ENCODE measurements at places on chromosomes 13 and 19.

GRCh38 chr13:109119896-109120295 is 490.5 kb downstream of the MYO16 start:
- DNase-seq: peak; percentile 39

- DNase-seq: no peak
These were observed 100.9 kb downstream of the NDFIP2 start for GRCh38 chr13:79581870-79582315.

- no peak for DNase-seq
These were observed 993.9 kb downstream of the EFNB2 start for GRCh38 chr13:105541565-105541964.

DNA sequence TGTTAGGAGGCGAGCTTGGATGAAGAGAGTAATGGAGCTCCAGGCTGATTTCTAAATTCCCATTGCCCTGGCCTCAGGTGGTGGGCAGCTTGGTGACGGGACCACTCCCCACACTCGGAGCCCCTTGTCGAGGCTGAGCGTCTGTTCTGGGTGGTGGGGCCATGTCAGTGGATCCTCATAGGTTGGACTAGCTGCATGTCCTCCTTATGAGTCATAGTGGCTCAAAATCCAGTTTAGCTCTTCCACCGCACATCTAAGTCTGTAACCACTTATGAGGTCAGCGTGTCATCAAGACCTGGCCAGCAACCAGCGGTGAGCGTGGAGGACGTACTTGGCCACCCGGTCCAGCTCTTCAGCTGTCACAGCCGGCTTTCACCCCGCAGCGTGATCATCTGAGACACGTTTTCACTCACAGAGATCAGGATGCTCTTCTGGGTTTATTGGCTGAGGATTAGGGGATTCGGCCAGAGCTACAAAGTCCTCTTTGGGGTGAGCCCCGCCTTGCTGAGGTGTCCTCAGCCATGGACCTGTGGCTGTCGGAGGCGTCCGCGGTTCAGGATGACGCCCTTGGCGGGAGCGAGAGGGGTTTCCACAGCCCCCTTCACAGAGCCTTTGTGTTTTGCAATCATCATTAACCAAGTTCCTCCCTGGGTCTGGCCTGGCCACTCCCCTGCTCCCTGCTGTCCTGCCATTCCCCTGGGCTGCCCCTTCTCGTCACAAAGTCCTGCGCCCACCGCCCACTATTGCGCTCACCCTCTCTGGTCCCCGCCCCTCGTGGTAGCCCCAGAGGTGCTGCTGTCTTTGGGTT is 41.9 kb downstream of the ADPRHL1 start:
- peak; percentile 60 for DNase-seq

DNA sequence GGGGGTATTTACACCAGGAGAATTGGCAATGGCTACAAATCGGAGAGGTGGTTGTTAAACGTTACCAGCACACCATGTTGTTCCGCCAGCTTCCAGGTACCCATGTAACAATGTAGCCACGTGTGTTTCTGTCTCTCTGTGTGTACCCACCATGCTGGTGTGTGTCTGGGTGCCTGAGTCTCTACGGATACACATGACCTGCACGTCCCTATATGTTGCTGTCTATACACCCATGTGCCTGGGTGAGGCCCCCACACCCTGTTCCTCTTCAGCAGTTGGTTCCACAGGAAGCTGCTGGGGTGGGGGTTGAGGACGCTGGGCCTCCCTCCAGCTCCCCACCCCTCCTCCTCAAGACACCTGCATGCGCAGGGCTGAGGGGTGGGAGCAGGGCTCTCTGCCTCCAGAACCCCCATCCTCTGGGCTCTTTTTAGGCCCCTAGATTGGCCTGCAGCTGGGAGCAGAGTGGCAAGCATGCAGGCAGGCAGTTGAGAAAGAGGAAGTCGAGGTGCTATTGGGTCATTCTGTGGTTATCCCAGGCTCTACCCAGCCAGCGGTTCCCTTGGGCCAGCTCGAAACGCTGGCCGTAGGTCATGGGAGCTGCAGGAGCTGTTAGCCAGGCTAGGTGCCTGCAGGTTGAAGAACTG is at the start of gene ARHGEF18:
Gene ARHGEF18, plus strand, starts transcription at position 351 of the 644 bp plus-strand sequence. CDS start 13,954 bp downstream, outside the sequence.
- DNase-seq: no peak
